GF-D8 (cell line): ENCODE measurements at places on chromosomes 5 and 9.
A peak's percentile ranks its signal among the peaks of the same experiment; 100 is the strongest.

DNA sequence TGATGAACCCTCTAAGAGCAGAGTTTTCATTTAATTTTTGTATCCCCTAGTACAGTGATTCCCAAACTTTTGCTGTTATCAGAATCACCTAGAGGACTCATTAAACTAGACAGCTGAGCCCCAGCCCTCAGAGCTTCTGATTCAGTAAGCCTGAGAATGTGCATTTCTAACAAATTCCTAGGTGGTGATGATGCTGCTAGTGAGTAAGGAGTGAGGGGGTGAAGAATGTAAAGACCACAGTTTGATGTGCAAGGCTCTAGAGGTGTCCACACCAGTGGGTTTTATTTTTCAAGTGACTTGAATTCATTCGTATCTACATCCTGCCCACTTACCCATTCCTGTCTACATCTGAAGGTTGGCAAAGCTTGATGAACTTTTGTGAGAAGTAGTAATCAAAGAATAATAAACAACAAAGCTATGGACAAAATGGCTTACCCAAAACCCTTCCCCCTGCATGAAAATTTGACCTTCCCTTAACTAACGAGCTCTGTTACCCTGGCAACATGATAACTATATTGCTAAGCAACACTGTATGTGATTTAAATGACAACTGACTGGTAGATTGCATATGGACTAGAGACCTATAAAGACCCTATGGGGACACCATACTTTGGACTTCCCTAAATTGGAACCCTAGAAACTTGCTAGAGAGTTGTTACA lies 35.2 kb downstream of the DTWD2 start:
- DNase-seq, result no peak

GRCh38 chr9:89597711-89598362 lies 7.0 kb upstream of the GADD45G start:
- no peak for DNase-seq

DNA sequence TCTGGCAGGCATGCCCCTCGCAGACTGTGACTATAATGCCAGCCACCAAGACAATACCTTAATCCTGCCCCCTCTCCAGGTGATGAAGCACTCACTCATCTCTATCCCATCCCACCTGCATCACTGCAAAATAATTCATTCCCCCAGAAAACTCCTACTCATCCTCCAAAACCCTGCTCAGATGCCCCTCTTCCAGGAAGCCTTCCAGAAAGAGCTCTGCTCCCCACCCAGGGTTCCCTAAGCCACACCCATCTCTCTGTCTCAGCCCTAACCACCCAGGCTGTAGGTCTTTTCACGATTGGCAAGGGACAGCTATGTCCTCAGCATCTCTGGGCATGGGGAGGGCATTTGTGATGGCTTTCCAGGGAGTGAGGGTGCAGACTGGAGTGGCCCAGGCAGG lies 17.2 kb downstream of the NR5A1 start:
- DNase-seq, result no peak

GRCh38 chr9:99807276-99807852 lies 14.3 kb upstream of the NR4A3 start:
- DNase-seq, result peak; percentile 12

DNA sequence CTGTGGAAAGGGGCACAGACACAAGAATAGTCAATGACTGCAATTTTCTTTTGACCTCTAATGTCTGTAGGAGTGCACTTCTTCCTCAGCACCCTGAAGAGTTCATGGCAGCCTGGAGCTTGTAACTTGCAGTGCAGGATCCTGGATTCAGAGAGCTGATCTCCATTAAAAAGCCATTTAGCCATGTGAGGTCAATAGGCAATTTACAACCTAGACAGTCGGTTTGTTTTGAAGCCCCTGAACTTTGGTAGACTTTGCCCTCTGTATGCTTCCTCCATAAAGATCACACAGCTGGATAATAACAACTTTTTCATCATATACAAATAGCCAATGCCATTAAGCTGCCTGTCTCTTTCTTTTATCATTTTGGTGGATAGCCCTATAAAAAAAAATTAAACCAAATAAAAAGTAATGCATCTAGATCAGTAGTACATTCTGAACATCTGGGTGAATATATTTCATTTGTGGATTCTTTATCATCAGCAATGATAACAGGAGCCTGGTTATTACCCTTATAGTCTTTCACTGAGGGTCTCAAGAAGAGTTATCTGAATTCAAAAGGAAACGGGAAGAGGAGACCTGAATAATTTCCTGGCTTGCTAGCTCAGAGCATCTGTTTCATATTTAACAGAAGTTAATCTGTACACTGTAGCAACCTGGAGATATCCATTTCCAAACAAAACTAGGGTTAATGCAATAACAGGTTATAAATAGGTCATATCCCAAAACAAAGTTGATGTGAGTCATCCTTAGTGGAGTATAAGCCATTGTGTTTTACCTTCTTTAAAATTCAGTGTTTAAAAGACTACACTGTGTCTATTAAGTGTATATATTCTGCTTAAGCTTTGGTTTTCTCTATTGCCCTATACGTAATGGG lies 193.8 kb upstream of the ACTBL2 start:
- DNase-seq, result no peak

- DNase-seq, result no peak
Measured at GRCh38 chr5:57094753-57095683, 78.8 kb upstream of the GPBP1 start.

GRCh38 chr9:3951161-3951665 lies 348.7 kb downstream of the GLIS3 start:
- DNase-seq, result no peak

DNA sequence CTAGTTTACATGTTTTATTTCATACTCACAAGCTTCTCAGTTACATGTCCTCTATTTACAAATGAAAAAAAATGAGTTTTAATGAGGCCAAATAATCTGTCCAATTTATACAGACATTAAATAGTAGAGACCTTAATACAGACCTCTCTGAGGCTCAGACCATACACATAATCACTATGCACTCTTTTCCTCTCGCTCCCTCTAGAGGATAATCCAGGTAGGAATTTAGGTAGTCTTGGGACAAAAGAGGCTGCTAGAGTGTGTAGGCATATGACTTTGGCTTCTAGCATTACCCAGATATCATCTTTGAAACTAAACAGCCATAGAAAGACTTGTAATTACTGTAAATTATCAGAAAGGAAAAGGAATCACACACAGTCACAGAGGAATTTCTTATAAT lies 444.7 kb downstream of the HINT1 start:
- DNase-seq, result no peak

DNA sequence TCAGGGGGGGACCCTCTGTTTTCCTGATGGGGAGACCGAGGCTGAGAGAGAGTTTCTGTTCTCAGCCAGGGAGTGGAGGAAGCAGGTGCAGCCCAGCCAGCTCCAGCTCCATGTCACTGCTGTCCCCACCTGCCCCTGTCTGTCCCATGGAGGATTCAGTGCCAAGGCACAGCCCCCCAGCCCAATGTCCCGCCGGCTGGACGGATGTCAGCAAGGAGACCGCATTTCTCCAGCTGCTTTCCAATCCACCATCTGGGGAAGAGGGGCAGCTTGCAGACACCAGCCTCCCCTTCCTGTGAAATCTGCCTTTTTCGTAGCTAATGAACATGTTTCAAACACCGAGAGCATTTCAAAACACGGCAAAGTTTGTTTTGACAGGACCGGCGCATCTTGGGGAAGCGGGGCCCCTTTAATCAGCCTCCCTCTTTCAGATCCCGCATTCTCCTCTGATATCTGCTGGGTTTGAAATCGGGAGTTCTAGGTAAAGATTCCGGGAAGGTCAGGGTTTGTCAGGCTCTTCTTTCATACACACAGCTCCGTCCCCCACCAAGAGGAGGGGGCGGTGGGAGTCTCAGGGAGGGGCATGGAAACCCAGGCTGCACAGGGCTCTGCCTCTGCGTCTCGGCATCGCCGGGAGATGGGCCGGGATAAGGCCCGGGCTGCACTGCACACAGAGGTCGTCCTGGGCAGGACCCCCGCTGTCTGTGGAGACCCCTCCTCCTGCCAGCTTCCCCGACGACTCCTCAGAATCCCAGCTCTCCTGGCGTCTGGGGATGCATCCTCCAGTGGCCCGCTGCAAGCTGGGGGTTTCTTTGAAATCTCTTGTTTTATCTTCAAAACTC lies 74.8 kb downstream of the NEK6 start:
- no peak for DNase-seq

- DNase-seq, result no peak
Measured at GRCh38 chr5:15995341-15996052, 184.1 kb downstream of the MARCHF11 start.

- no peak for DNase-seq
Measured at GRCh38 chr5:172579403-172579990, 61.6 kb upstream of the NEURL1B start.

DNA sequence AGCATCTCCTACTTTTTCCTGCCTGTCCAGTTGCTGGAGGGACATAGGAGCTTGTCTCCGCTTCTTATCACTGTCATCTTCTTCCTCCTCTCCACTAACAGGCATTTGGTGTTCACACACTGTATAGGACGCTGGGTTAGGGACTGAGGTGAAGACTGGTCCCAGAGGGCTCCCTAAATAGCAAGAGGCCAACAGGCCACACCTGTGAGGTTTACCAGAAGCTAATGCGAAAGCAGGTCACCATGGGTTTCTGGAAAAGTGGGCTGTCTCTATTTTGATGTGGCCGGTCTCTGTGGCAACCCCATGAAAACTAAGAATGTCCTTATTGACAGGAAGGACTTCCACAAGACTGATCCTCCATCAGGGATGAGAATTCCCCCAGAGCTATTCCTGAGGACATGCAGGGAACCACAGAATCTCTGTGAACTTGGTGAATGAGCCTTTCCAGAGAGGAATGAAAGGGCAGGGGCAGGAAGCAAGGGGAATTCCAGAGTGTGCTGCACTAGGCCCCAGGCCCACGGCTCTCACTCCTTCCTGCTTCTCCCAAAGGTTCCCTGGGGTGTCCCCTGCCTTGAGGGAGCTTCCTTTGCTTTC lies 61.7 kb downstream of the DAP start:
- DNase-seq, result no peak

GRCh38 chr5:148085977-148086705 lies 22.4 kb downstream of the SPINK5 start:
- DNase-seq, result no peak

DNA sequence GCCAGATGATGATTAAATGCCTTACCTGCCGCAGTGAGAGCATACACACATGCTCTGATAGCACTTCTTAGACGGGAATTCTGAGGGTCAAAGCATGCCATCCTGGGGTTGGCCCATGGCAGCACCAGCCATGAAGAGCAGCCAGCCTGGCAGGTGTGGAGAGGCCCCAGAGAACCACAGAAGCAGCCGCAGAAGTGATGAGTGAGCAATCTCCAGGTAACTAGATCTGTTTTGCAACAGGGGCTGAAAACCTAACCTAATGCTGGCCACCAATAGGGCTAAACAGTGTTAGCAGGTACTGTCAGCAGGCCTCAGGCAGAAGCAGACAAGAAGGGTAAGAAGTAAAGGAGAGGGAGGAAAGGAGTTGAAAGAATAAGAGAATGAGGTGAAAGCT lies 33.5 kb upstream of the HOMER1 start:
- no peak for DNase-seq

GRCh38 chr9:100670719-100671118 lies 92.8 kb downstream of the CAVIN4 start:
- no peak for DNase-seq

DNA sequence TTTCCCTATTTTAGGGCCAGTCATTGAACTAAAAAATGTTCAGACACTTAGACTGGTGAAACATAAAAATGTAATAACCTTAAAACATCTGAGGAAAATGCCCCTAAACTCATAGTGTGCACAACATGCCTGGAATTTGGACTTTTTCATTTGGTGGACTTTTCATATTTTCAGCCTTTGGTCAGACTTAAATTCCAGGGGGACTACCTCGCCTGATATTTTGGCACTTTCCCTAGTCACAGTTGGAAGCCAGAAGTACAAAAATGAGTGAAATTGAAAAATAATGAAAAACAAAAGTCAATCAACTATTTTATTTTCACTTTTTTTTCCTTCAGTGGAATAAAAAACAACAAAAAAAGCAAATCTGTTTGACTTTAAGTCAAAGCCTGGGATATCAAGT lies 256.2 kb downstream of the ACTL7B start:
- DNase-seq, result no peak

DNA sequence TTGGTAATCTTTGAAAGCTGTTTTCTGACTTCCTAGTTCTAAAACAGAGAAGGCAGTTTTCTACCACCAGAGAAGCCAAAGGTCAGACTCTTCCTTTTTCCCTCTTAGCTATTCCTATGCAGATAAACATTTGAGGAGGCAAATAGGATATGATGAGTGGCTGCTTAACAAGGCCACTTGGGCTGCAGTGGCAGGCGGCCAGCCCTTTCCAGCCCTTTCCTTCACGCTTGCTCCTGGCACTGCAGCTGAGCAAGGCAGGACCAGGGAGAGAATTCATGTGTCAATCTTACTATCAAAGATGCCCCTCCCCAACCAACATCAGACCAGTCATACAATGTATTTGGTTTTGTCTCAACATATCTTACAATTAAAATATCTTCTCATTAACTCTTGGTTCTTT lies 36.8 kb upstream of the RNF38 start:
- no peak for DNase-seq

GRCh38 chr9:129225815-129226214 lies 47.8 kb upstream of the IER5L start:
- no peak for DNase-seq

DNA sequence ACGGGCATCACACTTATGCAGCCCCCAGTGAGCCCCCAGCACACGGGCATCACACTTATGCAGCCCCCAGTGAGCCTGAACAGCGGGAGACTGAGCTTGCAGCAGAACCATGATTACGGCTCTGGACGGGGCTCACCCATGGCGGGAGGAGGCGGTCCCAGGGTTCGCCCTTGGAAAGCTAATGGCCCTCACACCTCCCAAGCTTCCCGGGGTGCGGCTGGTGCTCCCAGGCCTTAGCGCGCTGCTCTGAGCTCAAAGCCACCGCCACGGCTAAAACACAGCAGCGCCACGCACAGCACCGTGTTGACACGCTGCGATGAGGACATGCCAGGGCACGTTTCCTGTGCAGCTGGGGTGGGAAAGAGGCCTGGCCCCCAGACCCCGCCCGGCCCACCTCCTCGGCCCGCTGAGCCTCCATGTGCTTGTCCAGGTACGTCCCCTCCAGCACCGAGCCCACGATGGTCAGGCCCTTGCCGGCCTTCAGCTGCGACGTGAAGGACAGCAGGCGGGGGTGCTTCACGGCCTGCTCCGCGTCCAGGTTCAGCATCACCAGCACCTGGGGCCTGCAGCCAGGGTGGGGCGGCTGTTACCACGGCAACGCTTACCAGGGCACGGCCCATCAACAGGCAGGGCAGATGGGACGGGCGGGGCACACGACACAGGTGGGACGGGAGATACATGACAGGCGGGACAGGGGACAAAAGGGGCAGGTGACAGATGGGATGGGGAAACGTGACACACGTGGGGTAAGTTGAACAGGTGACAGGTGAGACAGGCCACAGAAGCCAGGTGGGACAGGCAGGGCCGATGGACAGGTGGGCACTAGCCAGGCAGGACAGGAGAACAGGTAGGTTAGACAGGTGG lies 38.4 kb downstream of the SLC12A7 start:
- DNase-seq, result no peak
